ENCODE measurements at places on chromosomes 2 and 18.

GRCh38 chr2:41905597-41906337 is 142.1 kb upstream of the PKDCC start:
- no peak for DNase-seq

DNA sequence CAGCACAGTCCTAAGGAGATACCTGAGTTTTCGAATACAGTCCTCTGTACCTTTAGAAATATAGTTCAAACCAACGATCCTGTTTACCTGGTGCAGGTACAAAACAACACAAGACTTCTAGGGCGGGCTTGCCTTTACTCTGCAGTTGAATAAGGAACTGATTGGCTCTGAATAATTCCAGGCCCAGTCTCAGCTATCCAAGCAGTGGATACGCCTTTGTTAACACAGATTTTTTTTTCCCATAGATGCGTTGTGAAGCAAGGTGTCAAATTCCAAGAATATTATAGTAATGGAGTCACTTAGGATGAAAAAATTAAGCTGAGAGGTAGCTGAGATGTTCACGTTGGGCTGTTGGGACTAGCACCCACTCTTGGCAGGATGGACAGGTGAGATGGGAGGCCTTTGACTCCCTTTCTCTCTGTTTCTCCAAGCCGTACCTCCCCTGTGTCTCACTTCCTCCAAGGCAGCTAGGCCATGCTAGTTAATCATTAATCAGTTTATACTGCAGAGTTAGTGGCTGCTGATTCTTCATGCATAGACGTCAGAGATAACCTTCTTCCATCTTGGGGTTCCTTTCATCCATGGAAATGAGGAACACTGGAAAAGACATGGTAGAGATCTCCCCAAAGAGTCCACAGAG is 380.8 kb upstream of the ACVR2A start:
- DNase-seq: no peak

DNA sequence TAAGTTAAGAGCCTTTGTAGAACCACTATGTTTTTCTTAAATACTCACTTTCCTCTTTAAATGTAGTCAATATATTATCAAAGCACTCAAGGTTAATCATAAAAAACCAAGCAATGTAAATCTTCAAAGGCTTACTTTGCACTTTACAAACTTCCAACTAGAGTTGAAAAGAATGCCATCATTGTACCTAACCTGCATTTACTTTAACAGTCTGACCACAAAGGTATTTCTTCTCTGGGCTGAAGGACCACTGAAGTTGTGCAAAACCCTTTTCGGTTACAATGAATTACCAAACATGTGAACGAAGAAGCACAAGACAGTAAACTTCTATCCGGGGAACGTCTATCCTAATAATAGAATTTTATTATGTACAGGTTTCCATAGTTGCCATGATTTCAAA is 3.0 kb downstream of the HNRNPLL start:
- DNase-seq: no peak

DNA sequence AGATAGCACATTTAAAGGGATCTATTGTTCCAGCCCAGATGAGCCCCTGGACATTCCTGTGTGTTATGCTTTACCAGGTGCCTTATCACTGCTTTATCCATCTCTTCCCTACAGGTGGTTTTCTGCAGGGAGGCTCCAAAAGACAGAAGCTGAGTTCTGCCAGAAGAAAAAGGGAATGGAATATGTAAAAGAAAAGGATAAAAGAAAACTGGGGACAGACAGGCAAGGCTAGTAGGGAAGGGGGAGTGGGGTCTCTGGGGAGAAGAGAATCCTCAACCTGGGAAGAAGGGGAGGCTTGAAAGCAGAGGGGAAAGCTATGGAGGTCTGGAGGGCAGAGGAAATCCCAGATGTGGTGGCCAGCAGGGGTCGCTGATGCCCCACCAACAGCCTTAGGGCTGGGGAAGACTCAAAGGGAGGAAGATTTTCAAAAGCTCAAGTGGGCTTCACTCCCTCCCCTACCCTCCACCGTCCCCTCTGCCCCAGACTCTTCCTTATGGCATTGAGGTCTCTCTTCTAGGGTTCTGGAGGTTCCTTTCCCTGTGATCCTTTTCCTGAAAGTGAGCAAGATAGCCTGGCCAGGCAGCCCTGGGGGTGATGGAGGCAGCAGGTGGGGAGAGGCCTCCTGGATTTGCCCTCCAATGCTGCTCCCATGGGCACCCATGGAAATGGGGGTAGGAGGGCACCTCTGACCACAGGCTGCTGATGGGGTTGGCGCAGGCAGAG is 178.1 kb upstream of the PKDCC start:
- peak; percentile 16 for DNase-seq

GRCh38 chr18:58867281-58867961 is 2.7 kb downstream of the ZNF532 start:
- no peak for DNase-seq

DNA sequence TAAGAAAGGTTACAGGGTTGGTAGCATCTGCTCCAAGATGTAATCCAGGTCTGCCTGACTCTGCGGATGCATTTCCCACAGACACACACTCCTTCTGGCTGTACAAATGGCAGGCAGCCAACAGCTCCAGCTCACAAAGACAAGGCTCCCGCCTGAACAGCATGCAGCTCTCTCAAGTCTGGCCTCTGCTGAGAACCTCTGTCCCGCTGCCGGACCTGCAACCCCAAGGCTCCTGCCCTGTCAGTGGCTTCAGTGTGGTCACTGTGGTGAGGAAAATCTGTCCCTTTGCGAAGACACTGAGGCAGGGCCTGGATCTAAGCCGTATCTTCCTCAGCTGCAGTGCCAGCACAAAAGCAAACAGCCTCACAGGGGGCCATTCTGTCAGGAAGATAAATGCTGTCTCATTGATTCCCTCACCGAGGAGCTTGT is 469.3 kb upstream of the MEX3C start:
- no peak for DNase-seq

DNA sequence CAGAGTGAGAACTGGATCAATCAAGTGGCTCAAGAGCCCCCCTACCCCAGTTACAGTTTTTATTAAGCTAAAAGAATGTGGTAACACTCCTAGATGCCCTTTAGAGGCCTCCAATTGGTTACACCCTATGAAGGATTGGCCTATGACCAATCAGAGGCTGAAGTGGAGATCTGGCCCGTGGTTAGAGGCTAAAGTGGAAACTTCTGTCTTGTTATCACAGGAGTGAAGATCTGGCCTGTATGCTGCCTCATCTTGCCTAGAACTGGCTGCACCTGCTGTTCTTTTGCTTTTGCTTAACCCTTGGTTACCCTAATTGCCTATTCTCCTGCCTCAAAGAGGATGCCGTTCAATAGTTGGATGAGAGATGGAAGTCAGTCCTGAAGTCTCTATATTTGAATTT is 100.1 kb upstream of the MAP2 start:
- no peak for DNase-seq

DNA sequence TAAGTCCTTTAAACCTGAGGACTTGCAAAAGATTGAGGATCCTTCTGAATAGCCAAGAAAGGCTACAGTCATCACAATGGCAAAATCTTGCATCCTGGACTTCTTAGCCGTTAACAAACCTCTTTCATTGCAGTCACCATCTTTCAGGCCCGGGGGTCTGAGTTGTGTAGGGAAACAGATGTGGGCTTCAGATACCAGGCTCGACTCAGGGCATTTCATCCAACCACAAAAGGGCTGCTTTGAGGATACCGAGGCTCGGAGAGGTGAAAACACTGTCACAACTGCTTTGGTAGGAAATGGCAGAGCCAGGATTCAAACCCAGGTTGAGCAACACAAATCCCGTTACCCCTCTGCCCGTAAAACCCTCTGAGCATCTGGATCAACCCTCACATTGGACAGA is 147.4 kb downstream of the TFCP2L1 start:
- no peak for DNase-seq

DNA sequence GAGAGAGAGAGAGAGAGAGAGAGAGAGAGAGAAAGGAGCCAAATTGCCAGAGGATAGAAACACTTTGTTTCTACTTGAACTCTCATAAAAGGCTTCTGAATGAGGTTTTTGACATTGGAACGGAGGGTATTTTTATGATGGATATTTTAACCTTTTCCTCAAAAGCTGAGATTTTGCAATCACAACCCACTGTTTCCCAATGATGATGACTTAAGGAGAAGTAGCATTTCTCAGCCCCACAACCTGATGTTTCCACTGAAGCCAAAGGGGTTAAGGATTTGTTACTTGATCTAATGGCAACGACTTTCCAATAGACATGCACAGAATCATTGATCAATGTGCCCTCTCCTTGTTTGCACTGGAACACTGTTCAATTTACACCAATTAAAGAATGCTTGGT is 67.1 kb upstream of the POU3F3 start:
- DNase-seq: no peak

DNA sequence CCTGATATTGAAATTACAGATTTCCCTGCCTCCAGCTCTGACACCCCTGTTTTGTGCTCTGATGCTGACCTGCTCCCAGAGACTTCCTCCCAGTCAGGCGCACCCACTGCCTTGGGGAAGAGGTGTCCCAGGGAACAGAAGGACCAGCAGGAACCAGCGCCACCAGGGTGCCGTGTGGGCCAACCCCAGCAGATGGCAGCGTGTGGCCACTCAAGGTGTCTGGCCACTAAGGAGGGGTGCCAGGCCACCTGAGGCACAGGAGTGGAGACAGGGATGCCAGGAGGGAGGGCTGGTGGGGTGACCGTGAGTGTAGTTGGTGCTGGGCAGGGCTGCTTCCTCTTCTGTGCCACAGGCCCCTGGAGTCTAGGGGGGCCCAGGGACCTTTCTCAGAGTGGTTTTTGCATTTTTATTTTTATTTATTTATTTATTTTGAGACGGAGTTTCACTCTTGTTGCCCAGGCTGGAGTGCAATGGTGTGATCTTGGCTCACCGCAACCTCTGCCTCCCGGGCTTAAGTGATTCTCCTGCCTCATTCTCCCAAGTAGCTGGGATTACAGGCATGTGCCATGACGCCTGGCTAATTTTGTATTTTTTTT is 56.0 kb downstream of the TEX44 start:
- no peak for DNase-seq

DNA sequence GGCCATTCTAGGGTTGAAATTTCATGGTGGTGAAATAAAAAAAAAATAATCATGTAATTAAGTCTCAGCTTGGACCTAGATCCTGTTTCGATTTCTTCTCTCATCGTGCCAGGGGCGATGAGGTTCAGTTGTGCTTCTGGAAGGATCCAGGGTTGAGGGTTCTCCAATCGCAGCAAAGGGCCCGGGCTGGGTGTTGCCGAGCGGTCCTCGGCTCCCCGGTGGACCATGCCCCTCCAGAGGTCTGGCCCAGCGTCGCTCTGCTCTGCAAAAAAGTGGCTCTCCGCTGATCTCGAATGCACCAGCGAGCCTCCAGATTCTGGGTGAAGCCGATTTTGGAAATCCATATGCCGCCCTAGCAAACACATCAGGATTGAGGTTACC is 39.0 kb downstream of the EN1 start:
- DNase-seq: no peak

DNA sequence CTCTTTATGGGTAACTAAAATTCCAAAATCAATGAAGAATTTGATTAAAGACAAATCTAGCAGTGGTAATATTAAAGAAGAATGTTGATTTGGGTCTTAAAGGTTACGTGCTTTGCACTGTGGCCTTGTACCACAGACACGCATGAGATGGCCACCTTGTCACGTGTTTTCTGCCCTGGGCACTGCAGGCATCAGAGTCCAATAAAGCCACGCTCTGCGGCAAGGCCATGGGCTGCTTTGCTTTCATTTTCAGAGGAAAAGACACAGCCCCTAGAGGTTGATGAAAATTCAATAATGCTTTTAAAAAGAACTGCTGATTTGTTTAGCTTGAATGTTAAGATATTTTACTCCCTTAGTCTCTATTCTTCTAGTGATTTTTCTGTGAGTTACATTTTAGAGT is 30.4 kb downstream of the AOX1 start:
- no peak for DNase-seq

All from stimulated activated CD8-positive, alpha-beta memory T cell treated with anti-CD3 and anti-CD28 coated beads, Interleukin-15, amount 100 ng/mL, for 4 hours (primary cell).